Cardiac fibroblast (primary cell): ENCODE measurements at places on chromosomes 1 and 21.

GRCh38 chr1:156804572-156805243, 11.9 kb downstream of the SH2D2A start:
- no peak for DNase-seq

DNA sequence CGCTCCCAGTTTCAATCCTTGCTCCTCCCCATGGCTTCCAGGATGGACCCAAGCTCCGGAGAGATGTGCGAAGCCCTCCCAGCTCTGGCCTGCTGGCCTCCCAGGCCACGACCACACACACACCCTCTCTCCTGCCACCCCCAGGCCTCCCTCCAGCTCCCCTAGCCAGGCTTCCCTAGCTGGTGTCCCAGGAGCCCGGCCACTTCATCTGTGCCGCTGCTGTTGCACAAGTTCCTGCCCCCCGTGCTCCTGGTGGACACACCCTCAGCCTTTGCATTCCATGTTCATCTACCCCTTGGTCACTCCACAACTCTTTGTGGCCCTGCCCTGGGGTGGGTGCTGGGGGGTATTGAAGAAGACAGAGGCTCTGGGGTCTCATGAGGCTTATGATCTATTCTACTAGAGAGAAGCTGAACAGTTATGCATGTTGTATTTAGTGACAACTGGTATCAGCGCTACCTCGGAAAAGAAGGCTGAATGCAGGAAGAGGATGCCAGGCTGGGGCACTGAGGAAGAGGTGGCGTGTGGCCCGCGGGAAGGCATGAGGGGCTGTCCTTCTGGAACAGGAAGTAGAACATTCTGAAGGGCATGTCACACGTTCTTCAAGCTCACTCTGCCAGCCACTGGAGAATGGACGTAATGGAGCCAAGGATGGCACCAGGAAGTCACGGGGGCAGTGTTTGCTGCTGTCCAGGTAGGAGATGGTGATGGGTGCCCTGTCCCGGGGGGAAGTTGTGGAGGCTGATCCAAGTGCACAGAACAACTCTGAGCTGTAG, 172.4 kb downstream of the PSMG1 start:
- no peak for DNase-seq

DNA sequence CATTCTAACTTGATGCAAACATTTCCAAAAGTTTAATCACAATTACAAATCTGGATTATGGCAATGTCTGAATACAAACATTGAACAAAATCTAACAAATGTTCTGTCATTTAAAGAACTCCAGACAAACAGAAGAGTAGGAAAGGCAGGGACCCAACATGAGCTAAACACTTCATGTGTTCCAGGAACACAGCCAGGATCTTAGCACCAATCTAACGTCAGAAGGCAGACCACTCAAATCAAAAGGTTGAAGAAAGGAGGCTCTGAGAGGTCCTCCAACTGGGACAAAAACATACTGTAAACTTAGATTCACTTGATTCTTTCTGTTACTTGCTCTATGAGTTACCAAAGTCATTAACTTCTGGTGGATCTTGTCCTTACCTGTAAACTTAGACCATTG, 374.0 kb downstream of the NEGR1 start:
- DNase-seq = no peak

DNA sequence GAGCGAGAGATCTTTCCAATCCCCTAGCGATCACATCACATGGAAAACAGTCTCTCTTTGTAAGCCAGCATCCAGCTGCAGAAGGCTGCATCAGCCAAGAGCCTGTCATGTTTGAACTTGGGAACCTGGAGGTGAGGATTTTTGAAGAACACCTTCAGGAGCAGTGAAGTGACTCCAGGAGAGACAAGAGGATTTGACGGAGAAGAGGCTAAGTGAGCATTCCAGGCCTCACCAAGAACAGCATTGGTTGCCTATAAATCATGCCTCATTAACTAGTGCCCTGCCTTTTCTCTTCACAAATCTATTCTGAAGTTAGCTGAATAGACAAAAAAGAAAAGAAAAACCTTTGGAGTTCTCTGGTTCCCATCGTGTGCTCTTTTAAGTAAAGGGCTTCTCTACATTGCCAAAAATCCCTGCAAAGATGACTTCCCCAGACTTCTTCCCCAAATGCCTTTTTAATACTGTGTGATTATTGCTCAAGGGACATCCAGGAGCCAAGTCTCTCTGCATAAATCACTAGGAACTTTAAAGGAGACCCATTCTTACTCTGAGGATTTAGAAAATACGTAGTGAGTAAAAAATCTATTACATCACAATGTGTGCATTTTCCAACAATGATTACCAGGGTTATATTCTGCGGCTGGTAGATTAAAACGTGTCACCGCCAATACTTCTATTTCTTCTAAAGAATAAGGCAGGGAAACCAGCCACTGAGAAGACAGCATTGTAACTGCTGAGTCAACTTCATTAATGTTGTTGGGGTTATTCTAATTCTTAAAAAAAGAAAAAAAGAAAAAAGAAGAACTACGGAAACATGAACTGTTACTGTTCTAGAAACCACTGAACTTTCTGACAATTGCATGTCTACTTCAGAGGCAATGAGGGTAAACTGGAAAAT, 95.2 kb downstream of the KIF14 start:
- peak; percentile 58 for DNase-seq

- DNase-seq = no peak
These were observed 357.6 kb upstream of the NR5A2 start for GRCh38 chr1:199669916-199670315.

- DNase-seq = no peak
These were observed 81.8 kb upstream of the SLC44A3 start for GRCh38 chr1:94738371-94738770.

DNA sequence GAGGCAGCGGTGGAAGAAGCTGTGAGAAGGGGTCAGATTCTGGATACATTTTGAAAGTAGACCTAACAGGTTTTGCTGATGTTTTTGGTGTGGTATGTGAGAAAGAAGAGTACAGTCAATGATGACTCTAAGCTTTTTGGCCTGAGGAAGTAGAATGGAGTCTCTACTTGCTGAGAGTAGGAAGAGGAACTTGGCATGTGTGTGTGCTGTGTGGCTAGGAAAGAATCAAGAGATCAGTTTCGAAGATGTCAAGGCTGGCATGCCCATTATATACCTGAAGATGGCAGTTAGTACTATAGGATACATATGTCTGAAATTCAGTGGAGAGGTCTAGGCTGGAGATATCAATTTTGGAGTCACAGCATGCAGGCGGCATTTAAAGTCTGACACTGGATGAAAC, 64.4 kb downstream of the MAB21L3 start:
- no peak for DNase-seq

- DNase-seq = no peak
These were observed 3.9 kb downstream of the EGLN1 start for GRCh38 chr1:231418101-231418740.

DNA sequence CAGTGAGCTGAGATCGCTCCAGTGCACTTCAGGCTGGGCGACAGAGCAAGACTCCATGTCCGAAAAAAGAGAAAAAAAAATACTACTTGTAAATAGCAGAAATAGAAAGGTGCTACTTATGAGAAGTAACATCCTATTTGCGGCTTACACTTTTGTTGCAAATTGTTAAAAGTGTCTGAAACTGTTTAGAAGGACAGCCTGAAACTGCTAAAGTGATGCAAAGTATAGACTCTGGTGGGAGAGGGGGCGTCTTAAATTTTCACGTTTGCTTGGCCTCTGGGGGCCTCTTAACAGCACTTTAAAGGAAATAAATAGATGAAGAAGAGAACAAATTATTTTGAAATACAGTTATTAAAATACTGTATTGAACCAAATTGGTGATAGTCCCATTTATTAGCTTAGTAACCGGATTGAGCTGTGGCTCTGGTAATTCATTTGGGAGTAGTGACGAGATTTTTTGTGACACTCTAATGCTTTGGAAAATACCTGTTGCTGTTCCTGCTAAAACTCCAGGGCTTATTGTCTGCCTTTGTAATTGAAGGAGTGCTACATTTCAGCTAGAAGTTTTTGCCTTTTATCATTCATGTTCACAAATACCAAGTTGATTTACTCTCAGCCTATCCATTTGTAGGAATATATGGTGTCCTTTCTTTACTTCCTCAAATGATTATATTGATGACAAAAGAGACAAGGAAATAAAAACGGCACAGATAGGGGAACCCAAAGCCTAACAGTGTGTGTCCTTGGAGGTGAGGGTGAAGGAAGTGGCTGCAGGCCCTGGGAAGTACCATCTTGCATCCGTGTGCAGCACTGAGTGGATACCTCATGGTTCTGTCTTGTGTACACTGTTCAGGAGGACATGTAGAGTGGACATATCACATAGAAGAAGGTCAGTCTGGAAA, 6.2 kb downstream of the PKNOX1 start:
- no peak for DNase-seq

DNA sequence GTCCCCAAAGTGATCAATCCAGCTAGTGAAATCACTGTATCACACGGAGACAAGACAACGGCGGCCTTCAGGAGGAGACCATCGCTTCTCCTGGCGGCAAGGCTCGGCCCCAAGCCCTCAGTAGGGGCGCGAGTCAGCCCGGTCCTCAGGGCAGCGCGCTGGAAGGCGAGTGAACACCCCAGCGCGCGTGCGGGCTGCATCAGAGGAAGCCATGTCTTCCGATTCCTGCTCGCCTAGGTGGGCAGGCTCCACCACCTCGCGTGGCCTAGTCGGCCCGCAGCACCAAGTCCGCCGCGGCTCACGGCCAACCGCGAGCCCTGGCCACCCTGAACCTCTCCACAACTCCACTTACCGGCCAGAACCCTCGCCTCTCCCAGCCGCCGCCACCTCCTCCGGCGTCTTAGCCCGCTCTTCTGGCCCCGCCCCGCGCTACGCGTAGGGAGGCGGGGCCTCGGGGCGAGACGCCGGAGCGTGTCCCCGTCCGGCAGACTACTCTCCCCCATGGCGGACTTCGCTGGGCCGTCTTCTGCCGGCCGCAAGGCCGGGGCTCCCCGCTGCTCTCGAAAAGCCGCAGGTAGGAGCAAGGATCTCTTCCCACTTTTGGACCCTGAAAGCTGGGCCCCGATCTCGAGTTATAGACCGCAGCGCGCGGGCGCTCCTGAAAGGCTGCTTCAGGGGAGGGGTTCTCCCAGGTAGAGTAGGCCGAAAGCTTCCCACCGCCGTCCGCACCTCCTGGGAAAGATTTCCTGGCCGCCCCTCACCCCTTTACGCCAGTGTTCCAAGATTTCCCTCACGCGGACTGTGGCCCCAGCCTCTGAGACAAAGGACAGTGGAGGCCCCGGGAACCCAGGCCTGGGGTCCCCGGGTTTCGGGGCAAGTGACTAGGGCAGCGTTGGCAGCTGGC, at the start of the genes GLMN and RPAP2:
Gene GLMN (minus strand): TSS at position 415 of the 904 bp plus-strand sequence. CDS start 988 bp downstream, outside the sequence.
Gene RPAP2 (plus strand): TSS at position 487 of the 904 bp plus-strand sequence. CDS start 15 bp downstream, at position 502.
- peak; percentile 85 for DNase-seq

- DNase-seq = peak; percentile 72
These were observed 62.2 kb downstream of the LRRC40 start for GRCh38 chr1:70143048-70143659.

- DNase-seq = no peak
These were observed 5.0 kb upstream of the PLXNA2 start for GRCh38 chr1:208248991-208249696.

- no peak for DNase-seq
These were observed 106.0 kb downstream of the NOS1AP start for GRCh38 chr1:162175379-162176081.

DNA sequence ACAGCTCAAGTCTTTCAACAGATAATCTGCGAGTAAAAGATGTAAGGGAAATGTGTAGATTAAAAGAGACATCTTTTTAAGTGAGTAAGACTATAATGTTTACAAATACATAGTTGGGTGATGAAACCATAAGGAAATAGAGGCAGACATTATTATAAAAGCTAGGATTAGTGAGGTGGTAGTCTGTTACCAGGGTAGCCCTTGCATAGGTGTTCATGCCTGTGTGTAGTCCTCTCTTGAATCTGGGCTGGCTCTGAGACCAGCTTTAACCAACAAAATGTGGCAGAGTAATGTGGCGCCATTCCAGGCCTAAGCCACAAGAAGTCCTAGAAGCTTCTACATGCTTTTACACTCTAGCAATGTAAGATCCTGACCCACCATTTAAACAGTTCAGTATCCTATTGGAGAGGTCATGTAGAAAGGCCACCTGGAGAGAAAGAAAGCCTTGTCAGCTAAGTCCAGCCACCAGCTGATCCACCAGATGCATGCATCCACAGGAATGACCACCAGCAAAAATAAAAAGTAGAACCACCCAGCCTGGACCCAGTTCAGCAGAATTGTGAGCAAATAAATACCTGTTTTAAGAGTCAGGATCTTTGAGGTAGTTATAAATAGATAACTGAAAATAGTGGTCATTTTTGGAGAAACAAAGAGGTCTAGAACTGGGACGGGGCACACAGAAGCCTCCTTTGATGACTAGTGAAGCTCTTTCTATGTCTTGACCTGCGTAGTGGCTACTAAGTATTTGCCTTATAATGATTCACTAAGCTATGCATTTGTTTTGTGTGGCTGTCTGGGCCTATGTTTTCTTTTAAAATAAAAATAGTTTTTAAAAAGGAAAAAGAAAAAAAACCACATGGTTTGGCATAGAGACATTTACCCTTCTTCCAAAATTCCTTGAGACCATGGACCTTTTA, 8.1 kb downstream of the NIBAN1 start:
- DNase-seq = no peak

DNA sequence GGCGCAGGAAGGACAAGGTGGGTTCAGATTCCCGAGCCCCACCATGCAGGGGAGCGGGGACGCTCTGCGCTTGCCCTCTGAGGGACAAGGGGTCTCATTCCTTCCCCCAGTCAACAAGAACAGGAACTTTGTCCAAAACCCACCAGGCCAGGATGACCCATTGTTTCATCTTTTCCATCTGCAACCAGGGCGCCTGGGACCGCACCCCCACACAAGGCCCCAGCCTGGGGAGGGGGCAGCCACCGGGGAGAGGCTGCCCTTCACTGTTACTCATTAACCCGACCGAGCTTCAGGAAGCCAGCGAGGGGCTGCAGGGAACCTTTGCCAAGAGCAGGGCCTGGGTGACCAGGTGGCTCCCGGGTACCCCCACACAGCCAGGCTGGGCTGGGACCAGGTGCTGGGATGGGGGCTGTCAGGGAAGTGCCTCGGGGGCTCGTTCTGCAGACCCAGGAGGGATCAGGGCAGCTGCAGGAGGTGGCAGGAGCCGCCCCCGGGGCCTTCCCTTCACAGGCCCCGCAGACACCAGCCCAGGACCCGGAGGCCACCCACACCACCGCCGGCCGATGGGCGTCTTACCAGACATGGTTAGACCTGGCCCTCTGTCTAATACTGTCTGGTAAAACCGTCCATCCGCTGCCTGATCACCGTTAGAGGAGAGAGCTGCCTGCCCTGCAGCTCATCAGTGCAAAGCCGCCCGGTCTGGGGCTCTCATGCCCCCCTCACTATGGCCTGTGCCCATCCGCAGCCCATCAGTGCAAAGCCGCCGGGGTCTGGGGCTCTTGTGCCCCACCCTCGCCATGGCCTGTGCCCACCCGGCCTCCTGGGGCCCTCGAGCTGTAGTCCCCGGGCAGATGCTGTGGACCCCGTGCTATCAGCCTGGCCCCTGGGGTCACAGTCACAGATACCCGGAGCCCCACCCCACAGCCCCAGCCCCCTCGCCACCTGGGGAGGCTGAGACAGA, 4.9 kb upstream of the TTLL10 start:
- DNase-seq = no peak

GRCh38 chr1:170240409-170240808, 94.7 kb downstream of the NTMT2 start:
- no peak for DNase-seq

DNA sequence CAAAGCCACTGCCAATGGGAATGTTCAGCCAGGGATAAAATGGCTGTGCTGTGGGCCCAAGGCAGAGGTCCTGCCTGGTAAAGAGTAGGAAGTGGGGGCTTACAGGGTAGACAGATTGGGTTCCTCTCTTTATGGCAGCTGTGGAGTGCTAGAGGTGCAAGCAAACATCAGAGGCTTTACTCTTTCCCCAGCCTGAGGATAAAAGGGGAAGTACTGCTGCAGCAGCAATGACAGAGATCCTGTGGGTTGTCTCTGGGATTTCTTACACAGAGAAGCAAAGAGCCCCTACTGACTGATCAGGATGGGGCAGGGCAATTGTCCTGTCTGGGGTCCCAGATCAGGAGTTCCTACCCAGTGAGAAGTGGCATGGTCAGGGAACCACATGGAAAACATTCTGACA, 54.2 kb downstream of the DRAM2 start:
- DNase-seq = no peak
